Activated CD4-positive, alpha-beta T cell treated with anti-CD3 and anti-CD28 coated beads, Interleukin-2, Interleukin-6, amounts not matched to agents 100 ng/mL and 50 ng/mL, durations not matched to agents 16 hours and 8 hours (primary cell): ENCODE measurements at places on chromosomes 16 and 17.
A peak's percentile ranks its signal among the peaks of the same experiment; 100 is the strongest.

GRCh38 chr16:12661656-12662172, 142.0 kb downstream of the CPPED1 start:
- peak; percentile 46 for DNase-seq

GRCh38 chr17:43834106-43834505, 1.2 kb upstream of the MPP3 start:
- DNase-seq = no peak

DNA sequence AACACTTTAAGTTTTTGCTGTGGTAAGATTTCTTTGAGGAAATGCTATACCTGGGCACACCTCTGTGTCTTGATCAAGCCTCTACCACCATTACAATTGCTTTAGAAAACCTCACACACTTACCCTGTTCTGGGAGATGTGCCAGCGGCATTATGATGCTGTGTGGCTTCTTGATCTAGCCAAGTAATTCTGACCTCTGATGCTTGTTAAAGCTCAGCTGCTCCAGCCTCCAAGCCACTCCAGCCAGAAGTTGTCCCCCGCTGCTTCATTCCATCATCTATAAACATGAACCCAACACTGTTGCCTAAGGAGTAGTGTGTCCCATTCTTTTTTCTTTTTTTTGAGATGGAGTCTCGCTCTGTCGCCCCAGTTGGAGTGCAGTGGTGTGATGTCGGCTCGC, 60.1 kb downstream of the CYLD start:
- DNase-seq = no peak

DNA sequence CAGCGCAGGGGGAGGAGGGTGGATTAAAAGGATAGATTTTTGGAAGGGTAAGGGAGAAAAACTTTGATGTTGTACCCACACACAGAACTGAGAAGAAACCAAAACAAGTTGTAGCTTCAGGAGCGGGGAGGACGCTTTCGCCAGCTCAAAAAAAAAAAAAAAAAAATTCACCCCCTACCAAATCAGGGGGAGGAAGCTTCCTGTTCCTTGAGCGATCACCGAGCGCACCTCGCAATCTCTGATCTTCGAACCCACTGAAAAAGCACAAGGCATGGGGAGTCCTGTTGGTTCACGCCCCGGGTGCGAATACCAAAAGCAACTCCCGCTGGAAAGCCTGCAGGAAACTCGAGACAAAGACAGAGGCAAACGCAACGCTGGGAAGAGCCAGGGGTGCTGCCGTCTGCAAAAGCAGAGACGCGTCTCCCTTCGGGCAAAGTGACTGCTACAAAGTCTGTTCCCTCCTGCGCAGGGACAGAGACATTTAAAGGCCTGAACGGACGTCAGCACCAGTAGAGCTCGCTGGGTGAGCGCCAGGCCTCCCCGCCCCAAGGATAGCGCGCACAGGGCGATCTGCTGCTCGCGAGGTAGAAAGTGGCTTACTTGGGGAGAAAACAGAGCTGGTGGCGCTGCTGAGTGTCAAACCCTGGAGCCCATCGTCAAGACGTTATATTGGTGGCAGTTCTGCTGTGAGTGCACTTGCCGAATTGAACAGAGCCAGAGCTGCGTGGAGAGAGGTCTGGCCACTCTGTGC, 190.4 kb downstream of the USP22 start:
- DNase-seq = peak; percentile 21

GRCh38 chr16:1491327-1491726, 1.8 kb upstream of the TELO2 start:
- no peak for DNase-seq

GRCh38 chr17:38900978-38901656, 24.3 kb upstream of the LASP1NB start:
- DNase-seq = peak; percentile 59

DNA sequence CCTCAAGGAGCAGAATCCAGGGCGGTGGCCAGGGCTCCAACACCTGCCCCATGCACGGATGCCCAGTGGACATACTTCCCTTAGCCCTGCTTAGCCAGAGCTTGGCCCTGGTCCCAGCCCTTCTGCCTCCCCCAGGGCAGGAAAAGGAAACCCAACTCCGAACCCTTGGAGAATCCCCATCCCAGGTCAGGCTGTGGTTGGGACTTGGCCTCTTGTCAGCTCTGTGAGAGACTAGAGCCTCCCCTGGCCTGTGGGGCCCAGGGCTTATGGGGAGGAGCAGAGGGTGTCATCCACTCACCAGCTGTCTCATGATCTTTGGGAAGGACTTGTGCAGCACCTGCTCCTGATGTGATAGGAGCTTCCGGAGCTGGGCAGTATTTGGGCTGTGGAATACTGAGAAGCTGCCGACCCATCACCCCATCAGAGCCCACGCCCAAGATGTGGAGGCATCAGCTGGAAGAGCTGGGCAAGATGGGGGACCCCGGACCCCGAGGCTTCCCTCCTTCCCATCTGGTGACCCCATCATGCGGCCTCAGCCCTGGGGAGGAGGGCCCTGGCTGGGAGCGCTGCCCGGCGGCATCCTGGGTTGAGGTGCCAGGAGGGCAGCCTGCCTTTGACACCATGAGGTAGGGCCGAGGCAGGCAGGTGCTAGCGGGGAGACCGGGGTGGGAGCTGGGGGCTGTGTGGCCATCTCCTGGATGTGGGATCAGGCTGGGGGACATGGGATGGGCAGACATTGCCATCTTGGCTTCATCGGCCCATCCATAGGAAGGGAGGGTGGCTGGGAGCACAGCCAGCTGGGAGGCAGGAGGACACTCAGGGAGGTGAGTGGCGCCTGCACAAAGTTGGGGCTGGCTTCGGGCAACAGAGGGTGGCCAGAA, 45.1 kb downstream of the TNFRSF13B start:
- no peak for DNase-seq

GRCh38 chr16:67782567-67783352, 23.6 kb downstream of the RANBP10 start:
- DNase-seq = no peak

- DNase-seq = no peak
These were observed 7.7 kb downstream of the FBXL20 start for GRCh38 chr17:39393736-39394135.
